ENCODE measurements at places on chromosomes 2 and 18.

DNA sequence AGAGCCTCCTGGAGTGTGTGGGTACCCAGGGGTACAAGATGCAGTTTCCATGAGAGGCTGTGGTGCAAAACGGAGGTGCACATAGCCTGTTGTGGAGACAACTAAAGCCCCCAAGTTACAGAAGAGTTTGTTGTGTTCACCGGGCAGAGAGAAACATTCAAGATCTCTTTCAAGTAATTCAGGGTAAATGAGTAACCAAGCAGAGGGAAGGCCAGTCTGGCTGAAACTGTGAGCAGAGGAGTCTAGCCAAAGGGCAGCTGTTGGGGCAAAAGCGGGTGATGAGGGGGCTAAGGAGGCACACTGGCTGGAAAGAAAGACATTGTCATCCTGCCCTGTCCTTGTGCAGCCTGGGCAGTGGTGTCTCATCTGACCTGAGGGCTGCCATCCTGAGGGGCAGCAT lies 52.0 kb downstream of the CXCR4 start:
- no peak for DNase-seq
- H3K4me1 ChIP-seq: peaks cover 57% of the 10 kb centered on the region
- no peaks in the 10 kb centered on the region for H3K27me3 ChIP-seq
- H3K27ac ChIP-seq: no peak overlapping the region
- H3K36me3 ChIP-seq: no peaks in the 10 kb centered on the region

DNA sequence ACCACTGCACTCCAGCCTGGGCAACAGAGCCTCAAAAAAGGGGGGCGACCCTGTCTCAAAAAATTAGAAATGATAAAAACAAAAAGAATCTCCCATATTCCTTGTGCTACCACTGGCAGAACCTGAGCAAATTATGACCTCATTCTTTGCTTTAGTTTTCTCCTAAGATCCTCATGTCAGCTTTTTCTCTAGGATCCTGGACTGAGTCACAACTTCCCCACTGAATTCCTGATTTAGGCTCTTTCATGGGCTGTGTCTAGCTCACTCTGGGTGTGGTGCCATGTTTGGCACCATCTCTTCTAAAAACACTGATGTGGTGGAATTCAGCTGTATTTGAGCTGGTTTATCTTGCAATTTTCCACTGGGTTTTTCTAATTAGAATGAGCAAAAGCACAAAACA lies 37.1 kb downstream of the EXOC6B start:
- no peak overlapping the region for H3K27ac ChIP-seq
- no peak for DNase-seq
- H3K27me3 ChIP-seq: no peaks in the 10 kb centered on the region
- H3K4me1 ChIP-seq: no peaks in the 10 kb centered on the region

DNA sequence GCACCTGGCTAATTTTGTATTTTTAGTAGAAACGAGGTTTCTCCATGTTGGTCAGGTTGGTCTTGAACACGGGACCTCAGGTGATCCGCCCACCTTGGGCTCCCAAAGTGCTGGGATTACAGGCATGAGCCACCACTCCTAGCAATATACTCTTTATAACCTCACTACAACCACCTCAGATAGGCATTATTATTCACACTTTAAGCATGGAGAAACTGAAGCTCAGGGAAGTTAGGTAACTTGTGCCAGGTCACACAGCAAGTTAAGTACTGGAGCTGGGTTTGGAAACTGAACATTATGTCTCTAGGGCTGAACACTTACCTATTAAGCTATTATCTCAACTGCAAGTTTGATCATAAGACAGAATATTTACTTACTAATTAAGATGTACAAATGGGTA lies 42.6 kb upstream of the ACTR2 start:
- DNase-seq: no peak
- peaks cover 7% of the 10 kb centered on the region for H3K4me1 ChIP-seq
- no peak overlapping the region for H3K4me3 ChIP-seq
- H3K36me3 ChIP-seq: no peaks in the 10 kb centered on the region
- no peaks in the 10 kb centered on the region for H3K27me3 ChIP-seq
- H3K27ac ChIP-seq: no peak overlapping the region

- no peak overlapping the region for H3K27ac ChIP-seq
- no peak for DNase-seq
- H3K4me3 ChIP-seq: no peak overlapping the region
- no peaks in the 10 kb centered on the region for H3K36me3 ChIP-seq
Observed at GRCh38 chr2:68236876-68237275, 15.5 kb downstream of the PPP3R1 start.

DNA sequence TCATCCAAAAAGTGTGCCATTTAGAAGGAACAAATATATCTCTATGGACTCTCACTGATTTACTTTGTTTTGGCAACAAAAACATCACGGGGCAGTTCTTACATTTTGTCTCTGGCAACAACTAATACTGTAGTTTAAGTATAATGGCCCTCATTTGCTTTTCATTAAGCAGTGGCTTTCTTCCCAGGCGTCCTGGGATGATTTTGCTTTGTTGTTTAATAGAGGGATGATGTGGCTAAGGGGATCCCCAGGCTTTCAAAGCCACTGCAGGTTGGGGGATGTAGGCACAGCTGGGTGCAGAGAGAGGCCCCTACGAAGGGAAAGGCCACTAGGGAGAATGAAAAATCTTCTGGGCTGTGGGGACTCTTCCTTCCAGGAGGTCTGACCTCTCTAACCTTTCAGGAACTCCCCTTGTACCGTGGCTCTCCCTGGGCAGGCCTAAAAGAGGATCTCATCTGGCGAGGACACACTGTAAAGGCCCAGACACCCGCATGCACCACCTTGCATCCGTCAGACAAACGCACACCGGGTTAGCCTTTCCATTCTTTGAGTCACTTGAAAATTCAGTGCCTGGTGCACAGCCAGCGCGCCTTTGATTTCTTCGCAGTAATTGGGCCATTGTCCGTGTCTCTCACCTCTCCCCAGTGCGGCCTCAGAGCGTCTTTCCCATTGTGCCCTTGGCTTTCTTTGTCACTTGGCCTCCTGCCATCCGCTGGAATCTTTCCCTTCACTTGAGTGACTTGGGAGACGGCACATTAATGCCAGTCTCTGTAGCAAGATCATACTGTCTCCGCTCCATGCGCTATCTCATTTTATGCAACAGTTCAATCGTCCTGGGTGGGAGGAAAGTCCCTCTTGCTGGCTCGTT lies 40.3 kb upstream of the AFF3 start:
- H3K27me3 ChIP-seq: peaks cover 23% of the 10 kb centered on the region
- peak overlapping the region; percentile 3 for H3K4me3 ChIP-seq
- no peak for DNase-seq
- H3K27ac ChIP-seq: no peak overlapping the region

- H3K4me1 ChIP-seq: peaks cover 12% of the 10 kb centered on the region
- no peak overlapping the region for H3K27ac ChIP-seq
- DNase-seq: no peak
- no peaks in the 10 kb centered on the region for H3K27me3 ChIP-seq
- no peak overlapping the region for H3K4me3 ChIP-seq
Observed at GRCh38 chr2:36384454-36384853, 28.9 kb downstream of the CRIM1 start.

DNA sequence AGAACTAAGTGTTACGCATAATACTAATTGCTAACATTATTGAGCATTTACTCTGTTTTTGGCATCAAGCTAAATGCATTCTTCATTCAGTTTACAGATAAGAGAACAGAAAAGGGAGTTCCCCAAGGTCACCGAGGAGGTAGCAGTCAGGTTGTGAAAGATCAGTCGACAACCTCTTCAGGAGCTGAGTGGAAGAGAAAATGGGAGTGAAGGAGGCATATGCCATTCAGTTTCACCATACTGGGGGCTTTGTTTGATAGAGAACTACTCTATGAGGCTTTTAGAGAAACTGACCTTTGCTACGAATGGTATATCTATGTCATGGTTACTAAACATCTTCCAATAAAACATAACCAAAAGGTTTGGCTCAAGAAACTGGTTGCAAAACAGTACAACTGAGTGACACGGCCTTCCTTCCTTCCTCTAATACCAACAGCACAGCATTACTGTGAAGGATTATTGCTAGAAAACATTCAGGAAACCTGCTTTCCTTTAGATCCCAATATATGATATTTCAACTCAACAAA lies 112.1 kb downstream of the RBMS1 start:
- H3K4me1 ChIP-seq: peaks cover 21% of the 10 kb centered on the region
- no peak overlapping the region for H3K4me3 ChIP-seq
- no peaks in the 10 kb centered on the region for H3K36me3 ChIP-seq
- H3K27me3 ChIP-seq: no peaks in the 10 kb centered on the region
- DNase-seq: no peak

- peak overlapping the region; percentile 93 for H3K27ac ChIP-seq
- peaks cover 22% of the 10 kb centered on the region for H3K4me1 ChIP-seq
- H3K36me3 ChIP-seq: no peaks in the 10 kb centered on the region
Observed at GRCh38 chr2:219230059-219230540, 494 bp downstream of the ANKZF1 start.

DNA sequence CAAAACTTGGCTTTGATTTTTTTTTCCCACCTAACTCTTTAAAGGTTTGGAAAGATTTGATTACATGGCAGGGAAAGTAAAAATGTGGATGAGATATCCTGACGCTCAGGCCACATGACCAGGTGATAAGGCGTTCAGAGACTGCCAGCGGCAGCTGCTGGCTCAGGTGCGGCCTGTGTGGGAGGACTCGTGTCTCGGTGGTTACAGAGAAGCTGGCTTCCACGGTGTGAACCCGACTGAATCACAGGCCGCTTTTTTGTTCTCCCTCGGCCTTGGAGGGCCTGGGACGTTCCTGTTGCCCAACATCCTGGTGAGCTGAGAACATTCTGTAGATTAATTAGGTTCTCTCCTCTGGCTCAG lies 124.2 kb upstream of the ZNF516 start:
- H3K27ac ChIP-seq: peak overlapping the region; percentile 94
- H3K4me3 ChIP-seq: peak overlapping the region; percentile 83
- H3K27me3 ChIP-seq: no peaks in the 10 kb centered on the region
- no peaks in the 10 kb centered on the region for H3K36me3 ChIP-seq

- peaks cover 51% of the 10 kb centered on the region for H3K27me3 ChIP-seq
- peak overlapping the region; percentile 75 for H3K4me3 ChIP-seq
- H3K27ac ChIP-seq: no peak overlapping the region
- no peaks in the 10 kb centered on the region for H3K36me3 ChIP-seq
Observed at GRCh38 chr2:232523682-232524597, 2.0 kb upstream of the CHRND start.

DNA sequence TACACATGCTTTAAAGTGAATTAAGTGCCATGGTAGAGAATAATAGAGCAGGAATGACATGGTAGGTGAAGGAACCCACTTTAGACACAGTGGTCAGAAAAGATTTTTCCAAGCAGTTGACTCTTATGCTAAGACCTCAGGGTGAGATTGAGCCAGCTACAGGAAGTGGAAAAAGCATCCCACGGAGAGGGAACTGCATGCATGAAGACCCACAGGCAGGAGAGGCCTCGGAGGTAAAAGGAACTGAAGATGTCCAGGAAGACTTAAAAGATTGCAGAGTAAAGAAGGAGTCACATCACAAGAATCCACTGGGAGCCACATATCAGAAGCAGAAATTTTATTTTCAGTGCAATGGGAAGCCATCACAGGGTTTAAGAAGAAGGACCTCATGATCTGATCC lies 499.2 kb upstream of the FAM98A start:
- H3K27ac ChIP-seq: no peak overlapping the region
- no peaks in the 10 kb centered on the region for H3K4me1 ChIP-seq
- no peaks in the 10 kb centered on the region for H3K27me3 ChIP-seq
- no peaks in the 10 kb centered on the region for H3K36me3 ChIP-seq

DNA sequence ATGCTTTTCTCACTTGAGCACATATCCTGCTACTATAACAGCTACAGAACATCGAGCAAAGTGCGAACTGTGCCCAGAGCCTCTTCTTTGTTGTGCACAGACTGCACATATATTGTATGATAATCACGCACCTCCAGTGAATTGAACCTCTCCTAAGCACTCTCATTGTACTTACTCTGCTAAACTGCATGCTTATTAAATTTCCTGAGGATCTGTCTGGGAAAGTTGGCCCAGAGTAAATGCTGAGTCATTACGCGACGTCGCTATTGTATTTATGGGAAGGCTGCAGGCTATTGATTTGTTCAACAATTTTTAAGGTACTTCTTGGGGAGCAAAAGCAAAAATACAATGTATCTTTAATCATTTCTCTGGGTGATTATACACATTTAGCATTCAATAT lies 399.6 kb upstream of the DSEL start:
- no peaks in the 10 kb centered on the region for H3K27me3 ChIP-seq
- H3K27ac ChIP-seq: peak overlapping the region; percentile 45
- H3K36me3 ChIP-seq: peaks cover 3% of the 10 kb centered on the region
- no peak for DNase-seq
- H3K4me3 ChIP-seq: no peak overlapping the region
- peaks cover 6% of the 10 kb centered on the region for H3K4me1 ChIP-seq

DNA sequence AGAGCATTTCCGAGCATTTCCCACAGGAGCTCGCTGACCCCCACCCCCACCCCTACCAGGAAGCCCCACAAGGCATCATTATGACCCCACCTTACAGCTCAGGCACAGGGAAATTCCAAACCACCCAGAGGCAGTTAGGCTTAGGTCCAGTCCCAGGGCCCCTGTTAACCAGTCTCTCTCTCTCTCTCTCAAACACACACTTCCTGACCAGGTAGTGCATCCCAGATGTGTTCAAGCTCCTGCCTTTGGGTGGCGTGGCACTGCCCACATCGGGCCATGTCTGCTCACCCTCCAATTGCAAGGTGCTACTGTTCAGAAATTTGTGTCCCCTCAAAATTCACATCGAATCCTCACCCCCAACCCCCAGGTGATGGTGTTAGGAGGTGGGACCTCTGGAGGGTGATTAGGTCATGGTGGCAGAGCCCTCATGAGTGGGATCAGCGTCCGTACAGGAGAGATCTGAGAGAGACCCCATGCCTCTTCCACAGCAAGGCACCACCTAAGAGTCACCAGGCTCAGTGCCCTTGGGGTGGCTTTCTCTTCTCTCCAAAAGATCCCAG lies 8.8 kb downstream of the COPS9 start:
- no peaks in the 10 kb centered on the region for H3K4me1 ChIP-seq
- H3K36me3 ChIP-seq: peaks cover 17% of the 10 kb centered on the region
- H3K27me3 ChIP-seq: no peaks in the 10 kb centered on the region
- H3K4me3 ChIP-seq: no peak overlapping the region
- peak overlapping the region; percentile 43 for H3K27ac ChIP-seq

- H3K36me3 ChIP-seq: peaks cover 2% of the 10 kb centered on the region
- H3K4me3 ChIP-seq: no peak overlapping the region
- DNase-seq: no peak
Observed at GRCh38 chr18:24185805-24186204, 46.9 kb downstream of the CABYR start.

- DNase-seq: no peak
- no peak overlapping the region for H3K4me3 ChIP-seq
- H3K36me3 ChIP-seq: peaks cover 44% of the 10 kb centered on the region
- H3K27ac ChIP-seq: no peak overlapping the region
Observed at GRCh38 chr2:208245746-208246145, 9.1 kb downstream of the IDH1 start.

- H3K27me3 ChIP-seq: no peaks in the 10 kb centered on the region
- H3K27ac ChIP-seq: no peak overlapping the region
- no peaks in the 10 kb centered on the region for H3K36me3 ChIP-seq
- H3K4me1 ChIP-seq: no peaks in the 10 kb centered on the region
- no peak overlapping the region for H3K4me3 ChIP-seq
- DNase-seq: no peak
Observed at GRCh38 chr2:160612266-160612856, 118.8 kb upstream of the RBMS1 start.

GRCh38 chr2:112301171-112301584 lies 25.8 kb downstream of the ZC3H6 start:
- no peaks in the 10 kb centered on the region for H3K4me1 ChIP-seq
- H3K36me3 ChIP-seq: peaks cover 12% of the 10 kb centered on the region
- no peak for DNase-seq
- H3K4me3 ChIP-seq: no peak overlapping the region
- H3K27me3 ChIP-seq: no peaks in the 10 kb centered on the region
- no peak overlapping the region for H3K27ac ChIP-seq

- peak overlapping the region; percentile 27 for H3K27ac ChIP-seq
- peaks cover 9% of the 10 kb centered on the region for H3K4me1 ChIP-seq
- no peaks in the 10 kb centered on the region for H3K27me3 ChIP-seq
Observed at GRCh38 chr2:128346291-128347170, 27.9 kb upstream of the HS6ST1 start.

All from neural crest cell (in vitro differentiated cells).